T-helper 1 cell (primary cell): ENCODE measurements at places on chromosomes 5 and 9.
A peak's percentile ranks its signal among the peaks of the same experiment; 100 is the strongest.

DNA sequence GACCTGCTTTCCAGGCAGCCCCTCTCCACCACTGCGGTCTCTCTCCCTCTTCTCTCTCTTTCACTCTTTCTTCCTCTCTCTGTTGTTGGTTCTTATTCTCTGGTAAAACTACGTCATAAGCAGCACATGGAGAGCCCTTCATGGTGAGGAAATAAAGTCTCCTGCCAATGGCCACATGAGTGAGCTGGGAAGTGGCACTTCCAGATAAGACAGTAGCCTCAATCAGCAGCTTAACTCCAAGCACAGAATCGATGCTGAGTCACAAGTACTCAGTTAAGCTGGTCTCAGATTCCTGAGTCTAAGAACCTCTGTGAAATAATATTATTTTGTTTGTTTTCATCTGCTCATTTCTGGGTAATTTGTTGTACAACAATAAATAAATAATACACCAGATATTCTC is 500.1 kb downstream of the GABRG2 start:
- DNase-seq = no peak

DNA sequence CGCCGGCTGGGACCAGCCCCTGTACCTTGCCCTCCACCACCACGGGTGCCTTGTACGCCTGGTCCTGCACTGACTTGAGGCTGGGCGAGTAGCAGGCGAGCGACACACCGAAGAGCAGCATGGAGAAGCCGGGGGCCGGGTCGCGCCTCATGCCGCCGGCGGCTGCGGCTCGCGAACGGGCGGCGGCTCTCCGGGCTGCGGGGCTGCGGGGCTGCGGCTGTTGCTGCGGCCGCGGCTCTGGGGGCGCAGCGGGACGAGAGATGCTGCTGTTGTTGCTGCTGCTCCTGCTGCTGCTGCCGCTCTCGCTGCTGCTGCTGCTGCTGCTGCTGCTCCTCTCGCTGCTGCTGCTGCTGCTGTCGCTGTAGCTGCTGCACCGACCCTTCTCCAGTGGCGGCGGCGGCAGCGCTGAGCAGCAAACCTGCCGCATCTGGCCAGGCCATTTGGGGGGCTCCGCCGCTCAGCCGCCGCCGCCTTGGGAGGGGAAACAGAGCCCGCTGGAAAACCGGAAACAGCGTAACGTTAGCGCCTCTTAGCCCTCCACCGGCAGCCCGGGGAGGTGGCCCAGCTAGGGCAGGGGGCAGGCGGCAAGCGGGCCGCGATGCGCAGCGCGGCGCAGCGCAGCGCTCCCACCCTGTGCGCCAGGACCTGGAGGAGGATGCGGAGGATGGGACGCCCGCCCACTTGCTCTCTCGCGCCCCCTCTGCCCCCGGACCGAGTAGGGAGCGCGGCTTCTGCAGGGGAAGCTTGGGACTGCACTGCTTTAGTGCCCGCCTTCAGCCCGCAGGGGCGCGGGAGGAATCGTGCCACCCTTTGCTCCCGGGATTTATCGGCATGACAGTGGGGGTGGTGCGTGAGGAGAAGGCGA is at the start of gene NRG2:
NRG2 (minus strand) TSS at position 657 of the 865 bp plus-strand sequence.
- DNase-seq = peak; percentile 28

GRCh38 chr9:38422555-38423260 is 1.5 kb downstream of the IGFBPL1 start:
- no peak for DNase-seq

GRCh38 chr9:20684875-20685696 is 1.0 kb downstream of the FOCAD start:
- no peak for DNase-seq

DNA sequence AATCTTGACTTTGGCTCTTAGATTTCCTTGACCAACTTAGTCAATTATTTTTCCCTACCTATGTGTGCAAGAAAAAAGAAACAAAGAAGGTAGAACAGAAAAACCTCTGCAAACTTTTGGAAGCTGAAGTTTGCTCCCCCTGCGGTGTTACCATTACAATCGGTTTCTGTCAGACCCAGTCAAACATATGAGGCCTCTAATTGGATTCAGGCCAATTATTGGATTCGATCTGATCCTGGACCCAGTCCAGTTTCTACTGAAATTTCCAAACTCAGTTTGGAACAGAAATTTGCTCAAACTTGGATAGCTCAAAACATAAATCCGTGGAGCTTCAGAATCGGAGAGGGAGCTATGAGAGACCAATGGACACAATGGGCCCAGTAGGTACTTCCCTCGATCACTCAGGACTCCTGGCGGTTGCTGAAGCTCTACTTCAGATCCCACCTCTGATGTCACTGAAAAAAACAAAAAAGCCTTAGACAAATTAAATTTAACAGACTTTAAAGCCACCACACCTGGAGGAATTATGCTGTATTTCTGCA is 523.9 kb downstream of the DMRTA1 start:
- no peak for DNase-seq

DNA sequence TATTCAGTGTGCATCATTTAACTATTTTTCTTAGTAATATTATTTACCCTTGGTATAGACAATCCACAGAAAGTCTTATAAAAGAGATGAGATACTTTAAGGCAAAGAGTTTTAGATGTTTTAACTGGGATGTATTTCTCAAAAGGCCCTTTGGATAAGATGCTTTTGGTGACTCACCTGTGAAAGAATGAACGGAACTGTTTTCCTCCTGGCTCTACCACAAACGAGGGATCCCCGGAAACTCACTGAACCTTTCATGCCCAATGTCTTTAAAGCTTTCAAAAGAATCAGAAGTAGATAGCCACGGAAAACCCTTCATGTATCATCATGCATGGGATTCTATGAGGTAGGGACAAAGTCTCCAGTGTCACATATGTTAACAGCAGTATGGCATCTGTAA is 1.6 kb downstream of the ZNF782 start:
- DNase-seq = no peak

GRCh38 chr5:50666261-50667022 is at the start of gene PARP8:
PARP8 (plus strand) TSS chr5:50666637; CDS start chr5:50667096, 459 bp downstream.
- DNase-seq = peak; percentile 41

DNA sequence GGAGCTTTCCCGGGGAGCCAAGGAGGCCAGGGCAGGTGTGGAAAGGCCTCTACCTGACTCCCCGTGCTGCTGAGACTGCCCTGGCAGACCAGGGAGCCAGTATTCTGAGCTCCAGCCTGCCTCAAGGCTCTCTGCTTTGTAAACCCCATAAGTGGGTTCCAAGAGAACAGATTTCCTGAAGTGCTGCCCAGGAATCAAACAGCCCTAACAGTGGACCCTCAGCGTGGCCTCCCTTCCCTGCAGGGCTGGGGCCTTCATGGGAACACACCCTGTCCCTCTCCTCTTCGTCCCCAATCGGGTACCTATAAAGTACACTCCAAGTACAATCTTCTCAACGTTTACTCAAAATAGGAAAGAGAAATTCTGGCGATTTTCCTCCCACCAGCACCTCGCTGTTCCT is 252.5 kb downstream of the FSTL4 start:
- no peak for DNase-seq

DNA sequence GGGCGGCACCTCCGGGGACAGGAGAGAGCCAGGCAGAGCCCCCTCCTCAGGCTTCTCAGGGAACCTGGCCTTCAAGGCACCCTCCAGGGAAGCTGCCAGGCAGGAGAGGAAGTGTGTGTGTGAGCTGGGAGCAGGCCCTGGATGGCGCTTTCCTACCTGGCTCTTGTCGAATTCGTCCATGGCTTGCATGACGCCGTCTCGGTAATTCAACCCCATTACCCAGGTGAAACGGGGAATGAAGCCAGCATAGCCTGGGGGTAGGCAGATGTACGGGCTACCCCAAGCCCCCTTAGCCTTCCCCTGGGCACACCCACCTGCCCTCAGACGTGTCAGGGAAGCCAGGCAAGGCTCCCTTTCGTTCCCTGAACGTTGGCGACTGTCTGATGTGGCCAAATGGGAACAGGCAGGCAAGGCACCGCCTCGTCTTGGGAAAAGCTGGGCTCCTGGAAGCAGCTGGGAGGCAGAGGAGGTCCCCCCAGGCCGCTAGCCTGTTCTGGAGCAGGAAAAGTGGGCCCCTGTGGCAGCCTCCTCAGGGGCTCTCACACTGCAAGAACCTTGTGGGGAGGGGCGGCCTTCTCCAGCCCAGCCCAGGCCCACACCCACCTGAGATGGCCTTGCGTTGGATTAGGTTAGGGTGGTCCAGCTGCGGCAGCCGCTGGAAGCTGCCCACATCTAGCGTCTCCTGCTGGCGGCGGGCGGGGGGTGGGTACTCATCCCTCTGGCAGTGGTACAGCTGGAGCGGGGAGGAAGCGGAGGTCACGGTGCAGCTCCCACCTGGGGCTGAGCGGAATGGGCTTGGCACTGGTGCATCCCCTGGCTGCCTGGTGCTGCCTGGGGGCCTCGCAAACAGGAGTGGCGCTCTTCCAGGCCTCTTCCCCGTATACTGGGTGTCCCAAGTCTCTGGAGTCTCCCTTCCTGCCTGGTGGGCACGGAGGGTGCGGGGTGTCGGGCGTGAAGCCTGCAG is 3.7 kb downstream of the TUBB4B start:
- no peak for DNase-seq

DNA sequence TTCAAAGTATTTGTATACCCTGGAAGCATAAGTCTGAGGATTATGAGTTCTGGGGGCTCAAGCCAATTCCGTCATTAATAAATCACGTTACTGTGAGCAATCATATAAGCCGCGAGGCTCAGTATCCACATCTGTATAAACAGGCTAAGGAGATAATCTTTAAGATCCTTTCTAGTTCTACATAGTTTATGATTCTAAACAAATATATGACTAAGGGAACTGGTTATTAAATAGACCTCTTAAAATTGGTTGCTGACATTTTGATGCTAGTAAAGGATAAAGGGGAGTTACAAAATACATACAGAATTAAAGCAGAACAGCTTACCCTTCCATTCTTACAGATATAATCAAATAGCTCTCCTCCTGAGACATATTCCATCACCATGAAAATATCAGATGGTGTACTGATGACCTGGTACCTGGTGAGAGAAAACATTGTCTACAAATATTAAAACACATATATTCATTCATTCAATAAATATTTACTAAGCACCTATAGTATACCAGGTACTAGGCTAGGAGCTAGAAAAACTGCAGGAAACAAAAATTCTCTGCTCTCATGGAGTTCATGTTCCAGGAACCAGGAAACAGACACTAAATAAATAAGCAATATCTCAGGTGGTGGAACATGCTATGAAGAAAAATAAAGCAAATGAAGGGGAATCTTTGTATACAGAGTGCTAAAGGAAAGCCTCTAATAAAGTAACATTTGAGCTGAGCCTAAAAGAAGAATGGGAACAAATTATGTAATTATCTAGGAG is 19.5 kb upstream of the TTC33 start:
- no peak for DNase-seq

DNA sequence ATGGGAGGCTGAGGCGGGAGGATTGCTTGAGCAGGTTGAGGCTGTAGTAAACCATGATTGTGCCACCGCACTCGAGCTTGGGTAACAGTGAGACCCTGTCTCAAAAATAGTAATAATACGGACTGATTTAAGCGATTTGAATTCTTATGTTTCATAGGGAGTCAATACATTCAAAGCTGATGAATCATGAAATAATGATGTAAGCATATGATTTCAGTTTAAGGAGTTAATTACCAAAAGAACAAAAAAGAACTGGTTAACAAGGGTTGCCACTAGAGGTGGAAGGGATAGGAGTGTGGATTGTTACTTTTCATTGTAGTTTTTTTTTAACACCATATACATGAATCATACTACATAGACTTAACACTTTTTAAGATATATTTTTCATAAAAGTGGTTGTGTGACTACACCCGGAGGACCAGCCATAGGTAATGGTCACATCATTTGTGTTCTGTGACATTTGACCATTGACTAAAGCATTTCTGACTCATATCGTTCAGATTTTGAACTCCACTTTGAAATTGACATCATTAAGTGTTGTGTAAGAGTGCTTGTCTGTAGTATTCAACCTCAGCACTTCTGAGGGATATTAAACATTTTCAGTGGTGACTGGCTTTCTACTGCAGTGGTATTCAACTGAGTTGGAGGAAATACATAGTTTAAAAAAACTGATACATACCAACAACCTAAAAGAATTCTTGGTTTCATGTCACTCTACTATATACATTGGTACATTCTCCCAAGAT is 7.0 kb downstream of the TRMT10B start:
- no peak for DNase-seq

DNA sequence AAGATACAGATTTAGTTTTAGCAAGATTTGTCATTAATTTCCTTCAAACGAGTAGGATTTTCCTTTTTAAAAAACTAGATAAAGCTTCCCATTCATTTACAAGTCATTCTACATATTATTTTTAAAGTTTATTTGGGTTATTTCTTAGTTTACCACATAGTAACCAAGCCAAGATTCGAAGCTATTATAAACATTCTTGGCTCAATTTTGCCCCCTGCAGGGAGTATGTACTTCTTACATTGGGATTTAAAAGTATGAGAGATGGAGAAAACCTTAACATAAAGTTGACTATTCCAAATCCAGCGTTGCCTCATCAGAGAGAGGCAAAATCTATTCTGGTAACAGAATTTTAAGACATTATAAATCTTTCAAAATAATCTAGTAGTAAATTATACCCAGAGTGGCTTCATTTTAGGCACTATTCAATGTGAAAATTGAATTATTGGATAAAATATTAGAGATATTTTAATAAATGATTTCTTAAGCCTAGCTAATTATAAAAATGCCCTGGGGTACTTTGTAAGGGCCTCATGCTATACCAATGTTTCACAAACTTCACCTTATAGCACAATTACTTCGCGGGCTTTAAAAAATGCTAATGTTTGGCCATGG is 39.1 kb downstream of the FBN2 start:
- DNase-seq = no peak

DNA sequence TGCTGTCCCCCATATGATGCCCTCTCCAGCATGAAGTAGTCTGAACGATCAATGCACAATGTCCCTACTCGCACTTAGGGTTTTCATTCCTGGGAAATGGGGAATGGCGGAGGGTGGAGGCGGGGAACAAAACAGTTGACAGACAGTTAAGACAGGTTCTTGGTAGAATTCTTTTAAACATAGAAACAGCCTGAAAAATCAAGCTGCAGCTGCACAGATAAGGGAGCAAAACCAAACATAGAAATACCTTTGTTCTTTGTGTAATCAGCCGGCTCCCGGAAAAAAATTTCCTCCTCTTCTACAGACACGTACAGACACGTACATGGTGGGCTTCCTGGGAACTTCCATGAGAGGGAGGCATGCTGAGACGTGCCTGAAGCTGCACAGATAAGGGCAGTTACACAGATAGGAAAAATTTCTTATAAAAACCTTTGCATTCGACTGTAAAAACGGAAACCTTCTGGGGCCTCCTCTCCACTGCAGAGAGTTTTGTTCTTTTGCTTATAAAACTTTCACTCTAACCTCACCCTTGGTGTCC is 662.4 kb upstream of the PTPRD start:
- DNase-seq = no peak
